A172 (cell line): ENCODE measurements at places on chromosomes 4 and X.

DNA sequence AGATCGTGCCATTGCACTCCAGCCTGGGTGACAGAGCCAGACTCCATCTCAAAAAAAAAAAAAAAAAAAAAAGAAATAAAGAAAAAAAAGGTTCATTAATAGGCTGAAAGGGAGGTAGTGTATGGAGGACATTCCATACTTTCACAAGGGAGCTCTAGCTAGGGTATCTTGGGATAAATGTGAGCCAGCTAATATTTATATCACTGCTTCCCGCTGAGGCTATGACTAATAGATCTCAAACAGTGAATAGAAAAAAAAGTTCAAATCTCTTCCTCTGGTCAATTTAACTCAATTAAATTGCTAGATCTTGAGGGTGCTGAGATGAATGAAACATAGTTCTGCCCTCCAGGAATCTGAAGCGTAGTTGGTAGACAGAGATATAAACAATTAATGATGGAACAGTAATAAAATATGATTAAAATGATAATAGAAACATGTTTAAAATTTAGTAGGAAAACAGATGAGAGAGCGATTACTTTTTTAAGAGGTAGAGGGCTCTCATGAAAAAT is 55.7 kb upstream of the SHISA3 start:
- DNase-seq, result peak; percentile 34

GRCh38 chr4:40576651-40577480 is 52.8 kb downstream of the RBM47 start:
- DNase-seq, result peak; percentile 90

DNA sequence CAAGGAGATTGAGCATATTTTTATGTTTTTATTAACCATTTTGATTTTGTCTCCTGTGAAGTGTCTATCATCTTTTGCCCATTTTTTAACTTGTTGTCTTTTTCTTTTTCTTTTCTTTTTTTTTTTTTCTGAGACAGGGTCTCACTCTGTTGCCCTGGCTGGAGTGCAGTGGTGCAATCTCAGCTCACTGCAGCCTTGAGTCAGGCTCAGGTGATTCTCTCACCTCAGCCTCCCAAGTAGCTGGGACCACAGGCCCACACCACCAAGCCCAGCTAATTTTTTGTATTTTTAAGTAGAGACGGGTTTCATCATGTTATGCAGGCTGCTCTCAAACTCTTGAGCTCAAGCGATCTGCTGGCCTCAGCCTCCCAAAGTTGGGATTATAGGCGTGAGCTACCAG is 4.6 kb upstream of the ADD1 start:
- DNase-seq, result no peak

DNA sequence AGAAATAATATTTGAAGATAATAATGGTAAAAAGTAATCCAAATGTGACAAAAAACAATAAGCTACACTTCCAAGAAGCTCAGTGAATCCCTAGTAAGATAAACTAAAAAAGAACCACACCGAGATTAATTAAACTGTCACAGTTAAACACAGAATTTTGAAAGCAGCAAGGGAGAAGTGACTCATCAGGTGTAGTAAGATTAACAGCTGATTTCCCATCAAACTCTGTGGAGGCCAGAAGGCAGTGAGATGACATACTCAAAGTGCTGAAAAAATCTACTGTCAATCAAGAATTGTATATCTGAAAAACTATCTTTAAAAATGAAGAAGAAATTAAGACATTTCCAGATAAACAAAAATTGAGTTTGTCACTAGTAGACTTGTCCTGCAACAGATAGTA is 35.3 kb downstream of the STK32B start:
- no peak for DNase-seq

- DNase-seq, result no peak
These were observed 111.7 kb downstream of the CDKL5 start for GRCh38 chrX:18537068-18537467.

DNA sequence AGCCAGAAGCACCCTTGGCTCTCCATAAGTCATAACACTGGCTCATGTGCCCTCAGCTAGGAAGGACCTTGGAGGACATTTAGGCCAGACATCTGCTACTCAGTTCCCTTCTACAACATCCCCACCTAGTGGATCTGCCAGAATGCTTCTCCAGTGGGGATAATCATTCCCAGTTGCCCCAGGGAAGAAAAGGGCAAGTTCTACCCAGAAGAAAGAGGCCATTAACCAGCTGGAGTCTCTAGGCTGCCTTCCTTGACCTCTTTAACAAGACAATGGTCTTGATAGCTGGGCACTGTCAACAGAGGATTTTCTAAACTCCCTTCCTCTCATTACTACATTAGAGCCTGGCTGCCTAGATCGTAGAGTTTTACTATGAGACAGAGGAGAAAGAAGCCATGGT is 42.0 kb downstream of the LGI2 start:
- peak; percentile 13 for DNase-seq

GRCh38 chrX:78540171-78540570 is 119.0 kb downstream of the RTL3 start:
- DNase-seq, result no peak
